Renal cortex interstitium (tissue), 15 donors: ENCODE measurements at places on chromosomes 1 and 21.

GRCh38 chr1:214349008-214349407, 68.0 kb downstream of the SMYD2 start:
- DNase-seq: no peak

DNA sequence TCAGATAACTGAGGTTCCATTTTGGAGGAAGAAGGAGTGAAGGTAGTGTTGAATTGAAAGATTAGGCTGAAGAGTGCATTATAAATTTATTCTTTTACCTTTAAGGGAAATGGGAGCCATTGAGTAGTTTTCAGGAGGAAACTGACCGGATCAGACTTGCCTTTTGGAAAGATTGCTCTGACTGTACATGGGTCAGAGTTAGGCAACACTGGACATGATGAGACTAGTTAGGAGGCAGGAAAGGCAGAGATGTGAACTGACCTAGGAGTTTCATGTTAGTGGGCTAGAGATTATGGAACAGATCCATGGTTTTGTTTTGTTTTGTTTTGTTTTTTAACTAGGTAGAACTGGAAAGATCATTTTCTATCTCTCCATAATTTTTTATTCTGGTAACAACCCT, 78.2 kb downstream of the SNX7 start:
- no peak for DNase-seq

DNA sequence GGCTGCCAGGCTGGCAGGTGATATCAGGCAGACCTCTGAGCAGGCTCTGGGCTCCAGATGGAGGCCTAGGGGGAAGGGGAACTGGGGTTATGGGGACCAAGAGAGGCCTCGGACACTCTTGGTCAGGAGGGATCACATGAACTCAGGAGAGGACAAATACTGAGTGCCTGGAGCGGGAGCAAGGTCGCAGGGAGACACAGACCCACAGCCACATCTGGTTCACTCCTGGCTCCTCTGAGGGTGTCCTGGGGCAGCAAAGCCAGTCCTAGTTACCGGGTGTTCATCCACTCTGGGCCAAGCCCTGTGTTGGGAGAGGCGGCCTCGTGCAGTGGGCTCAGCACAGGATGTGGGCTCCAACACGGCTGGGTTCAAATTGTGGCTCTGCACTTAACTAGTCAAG, 239.0 kb downstream of the PTPRU start:
- DNase-seq: no peak

GRCh38 chr1:156676820-156677615, at the start of gene NES:
Gene NES (minus strand): TSS chr1:156677407. CDS start chr1:156677264, 143 bp downstream.
- DNase-seq: peak; percentile 80

DNA sequence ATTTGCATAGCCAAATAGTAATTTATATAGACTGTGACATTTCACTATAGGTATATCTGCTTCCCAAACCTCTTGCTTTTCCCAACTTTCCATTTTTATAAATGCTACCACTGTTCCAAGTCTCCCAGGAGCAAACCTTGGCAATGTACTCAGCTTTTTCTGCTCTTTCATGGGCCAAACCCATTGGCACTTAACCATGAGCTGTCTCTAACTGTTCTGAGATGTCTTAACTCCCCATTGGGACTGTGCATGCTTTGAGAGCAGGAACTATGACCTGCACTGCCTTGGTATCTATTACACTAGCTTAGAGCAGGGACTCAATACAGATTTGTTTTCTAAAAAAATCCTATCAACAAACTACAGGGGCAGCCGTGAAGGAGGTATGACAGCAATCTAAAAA, 22.5 kb upstream of the KHDRBS1 start:
- no peak for DNase-seq

- DNase-seq: no peak
Observed at GRCh38 chr1:185488808-185489207, 171.8 kb upstream of the IVNS1ABP start.

GRCh38 chr1:109564194-109564878, 15.9 kb downstream of the GNAI3 start:
- DNase-seq: no peak

DNA sequence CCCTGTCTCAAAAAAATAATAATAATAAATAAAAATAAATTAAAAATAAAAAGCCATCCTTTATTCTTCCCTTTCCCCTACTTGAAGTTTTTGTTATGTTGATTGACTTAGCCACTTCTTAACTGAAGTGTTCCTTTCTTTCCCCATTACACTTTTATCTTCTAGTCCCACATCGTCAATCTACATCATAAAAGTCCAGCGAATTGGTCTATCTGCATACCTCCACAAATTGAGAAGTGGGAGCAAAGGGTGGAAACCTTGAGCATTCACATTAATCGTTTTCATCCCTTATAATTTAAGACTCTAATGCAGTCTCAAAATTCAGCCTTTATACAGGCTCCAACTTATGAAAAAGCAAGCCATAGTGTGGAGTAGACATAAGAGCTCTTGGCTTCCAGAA, 6.5 kb upstream of the ZYG11A start:
- DNase-seq: no peak
